ENCODE measurements at places on chromosomes 2 and 18. TPM values are rescaled to one million over a fixed set of nuclear protein-coding genes. Genes with fewer than 3 reads are reported as not detected.

Gene DSEL
- 2.1 TPM for total RNA-seq

Gene TMEM198
- 1.3 TPM for total RNA-seq

Gene PROKR1
- total RNA-seq, result not detected

Gene CPO
- total RNA-seq, result not detected

Gene OR6B2
- total RNA-seq, result not detected

Gene TUBA3E
- total RNA-seq, result 109 TPM

Data from heart right ventricle (tissue), 16 donors.